ENCODE measurements at places on chromosomes 1 and 21.

- DNase-seq = no peak
Observed at GRCh38 chr1:228975238-228975907, 240.1 kb downstream of the RHOU start.

DNA sequence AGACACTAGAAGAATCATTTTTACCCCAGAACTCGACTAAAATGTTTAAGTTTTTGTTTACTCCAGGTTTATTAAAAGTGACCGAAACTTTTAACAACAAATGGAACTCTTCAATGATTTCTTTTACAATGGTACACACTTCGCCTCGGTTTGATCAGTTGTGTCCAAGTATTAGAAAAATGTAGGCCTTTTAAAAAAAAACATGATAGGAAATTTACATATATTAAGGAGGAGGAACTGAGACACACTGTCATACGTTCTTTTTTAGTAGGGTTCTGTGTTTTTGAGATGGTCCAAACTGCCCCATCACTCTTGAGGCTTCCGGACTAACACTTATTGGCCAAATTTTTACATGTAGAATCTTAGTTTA is 1.3 kb downstream of the PRDM2 start:
- DNase-seq = no peak

GRCh38 chr1:169098380-169098779 is 8.1 kb upstream of the ATP1B1 start:
- no peak for DNase-seq

DNA sequence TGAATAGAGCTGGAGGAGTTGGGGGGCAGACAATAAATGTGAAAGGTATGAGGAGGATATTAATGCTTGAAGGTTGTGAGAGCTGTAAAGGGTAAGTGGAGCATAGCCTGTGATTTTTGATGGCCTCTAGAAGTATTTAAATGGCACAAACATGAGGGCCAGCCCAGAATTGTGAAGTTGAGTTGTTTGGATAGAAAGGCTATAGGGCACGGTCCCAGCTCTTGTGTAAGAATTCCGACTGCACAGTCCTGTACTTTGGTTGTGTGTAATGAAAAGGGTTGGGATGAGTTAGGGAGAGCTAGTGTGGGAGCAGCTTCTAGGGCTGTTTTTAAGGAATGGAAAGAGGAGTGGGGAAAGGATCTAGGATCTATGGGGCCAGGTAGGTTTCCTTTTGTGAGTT is 665.5 kb downstream of the USP25 start:
- DNase-seq = no peak

DNA sequence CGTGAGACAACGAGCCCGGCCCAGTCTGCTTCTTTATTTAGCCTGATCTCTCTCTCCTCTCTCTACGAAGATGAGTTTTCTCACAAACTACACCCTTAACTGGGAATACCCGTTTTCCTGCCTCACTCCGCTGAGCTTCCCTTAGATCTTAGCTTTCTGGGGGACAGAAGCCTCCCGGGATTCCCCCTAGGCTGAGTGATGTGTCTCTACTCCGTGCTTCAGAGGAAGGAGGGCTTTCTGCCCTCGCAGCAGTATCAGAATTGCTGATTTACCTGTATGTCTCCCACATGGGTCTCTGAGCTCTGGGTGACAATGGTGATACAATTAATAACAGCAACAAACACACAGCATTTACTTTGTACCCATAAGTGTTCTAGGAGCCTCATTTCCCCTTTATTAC is 1.0 kb downstream of the ZBTB17 start:
- no peak for DNase-seq

GRCh38 chr1:218779341-218780100 is 394.2 kb upstream of the LYPLAL1 start:
- no peak for DNase-seq

- DNase-seq = no peak
Observed at GRCh38 chr1:160744199-160744851, 5.3 kb downstream of the SLAMF7 start.

DNA sequence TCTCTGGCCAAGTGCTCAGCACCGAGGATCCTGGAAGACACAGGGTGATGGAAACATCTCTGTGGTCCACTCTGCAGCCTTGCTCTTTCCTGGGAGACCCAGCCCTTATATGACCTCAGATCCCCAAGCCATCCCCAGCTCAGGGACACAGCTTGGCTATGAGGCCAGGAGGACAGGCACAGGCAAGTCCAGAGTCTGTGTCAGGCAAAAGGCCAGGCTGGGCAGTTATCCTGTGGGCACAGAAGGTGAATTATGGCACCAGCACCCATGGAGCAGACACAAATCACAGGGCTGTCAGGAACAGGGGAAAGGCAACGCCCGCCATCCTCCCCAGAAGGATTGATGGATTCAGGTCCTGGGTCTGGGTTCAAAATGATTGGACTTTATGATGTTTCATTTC is 52.1 kb upstream of the SCMH1 start:
- no peak for DNase-seq

DNA sequence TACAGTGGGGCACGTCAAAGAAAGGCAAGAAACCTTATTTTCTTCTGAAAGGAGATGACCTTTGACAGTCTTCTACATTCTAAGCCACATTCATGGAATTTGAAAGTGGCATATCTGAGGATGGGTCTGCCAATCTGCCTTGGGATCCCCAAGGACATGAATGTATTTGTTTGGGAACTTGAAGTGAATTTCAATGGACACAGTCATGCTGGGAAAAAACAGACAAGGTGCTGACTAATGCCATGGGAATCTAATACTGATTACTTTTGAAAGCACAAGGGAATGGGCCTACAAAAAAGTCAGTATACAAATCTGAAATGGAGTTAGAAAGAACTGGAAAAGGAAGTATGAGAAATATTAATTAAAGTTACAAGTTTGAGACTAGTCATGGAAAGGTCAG is 128.8 kb downstream of the KCNJ6 start:
- DNase-seq = no peak

DNA sequence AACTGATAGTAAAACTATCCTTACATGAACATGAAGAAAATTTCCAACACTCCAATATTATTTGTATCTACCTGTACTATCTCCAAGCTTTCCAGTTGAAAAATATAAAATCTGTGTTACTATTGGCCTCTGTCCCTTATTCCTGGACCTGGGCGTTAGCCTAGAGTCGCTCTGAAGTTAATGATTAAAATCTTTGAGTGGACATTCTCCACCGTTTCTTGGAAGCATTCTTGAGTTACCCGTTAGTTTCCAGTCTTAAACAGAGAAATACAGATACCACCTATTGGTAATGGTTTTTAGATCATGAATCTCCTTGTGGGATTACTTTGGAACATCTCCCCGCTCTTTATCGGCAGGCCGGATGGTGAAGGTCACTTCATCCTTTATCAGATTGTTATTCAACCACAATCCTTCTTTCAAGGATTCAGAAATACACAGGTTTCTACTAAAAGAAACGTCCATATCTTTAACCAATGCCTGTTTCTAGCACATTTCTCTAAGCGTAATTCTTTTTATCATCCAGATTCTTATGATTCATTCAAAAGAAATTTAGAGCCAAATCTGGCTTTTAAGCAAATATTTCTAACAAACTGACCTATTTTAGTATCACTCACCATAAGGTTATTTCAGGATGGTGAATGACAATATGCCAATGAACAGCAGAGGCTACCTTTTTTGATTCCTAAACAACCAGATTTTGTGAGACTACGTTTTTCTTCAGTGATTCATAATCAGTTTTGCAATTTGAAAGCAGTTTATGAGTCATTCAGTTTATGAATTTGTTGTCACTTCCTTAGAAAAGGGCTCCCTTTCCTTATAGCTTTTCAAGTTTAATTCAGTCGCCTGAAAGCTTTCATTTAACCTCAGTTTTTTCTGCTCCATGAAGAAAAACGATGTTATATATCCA is 70.2 kb upstream of the ERRFI1 start:
- no peak for DNase-seq

- DNase-seq = no peak
Observed at GRCh38 chr1:203188686-203189232, 2.3 kb upstream of the CHI3L1 start.

DNA sequence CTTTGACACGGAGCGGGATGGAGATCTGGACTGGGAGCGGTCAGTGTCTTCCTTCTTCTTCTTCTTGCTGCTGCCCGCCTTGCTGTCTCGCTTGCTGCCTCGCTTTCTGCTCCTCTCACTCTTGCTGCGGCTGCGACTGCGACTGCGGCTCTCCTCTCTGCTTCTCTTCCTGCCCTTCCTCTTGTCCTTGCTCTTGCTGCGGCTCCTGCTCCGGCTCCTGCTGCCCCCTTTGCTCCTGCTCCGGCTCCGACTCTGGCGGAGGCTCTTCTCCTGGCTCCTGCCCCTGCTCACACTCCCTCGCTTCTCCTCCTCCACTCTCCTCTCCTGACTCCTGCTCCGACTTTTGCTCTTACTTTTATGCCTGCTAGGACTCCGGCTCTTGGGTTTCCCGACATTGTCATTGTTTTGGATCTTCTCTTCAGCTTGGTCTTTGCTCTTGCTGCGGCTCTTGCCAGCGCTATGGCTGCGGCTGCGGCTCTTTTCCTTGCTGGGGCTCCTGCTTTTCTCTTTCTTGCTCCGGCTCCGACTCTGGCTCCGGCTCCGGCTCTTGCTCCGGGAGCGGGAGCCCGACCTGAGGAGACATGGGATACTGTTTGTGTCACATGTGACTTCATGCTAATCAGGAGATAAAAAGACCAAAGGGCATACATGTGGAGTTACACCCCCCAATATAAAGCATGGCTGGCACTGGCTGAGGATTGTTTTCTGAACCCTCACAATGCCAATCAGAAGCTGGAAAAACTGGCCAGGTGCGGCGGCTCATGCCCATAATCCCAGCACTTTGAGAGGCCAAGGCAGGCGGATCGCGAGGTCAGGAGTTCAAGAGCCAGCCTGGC is 25.2 kb upstream of the TMEM200B start:
- no peak for DNase-seq

GRCh38 chr1:29196863-29197589 is 15.3 kb upstream of the SRSF4 start:
- DNase-seq = no peak

- DNase-seq = no peak
Observed at GRCh38 chr1:26677306-26678115, 18.3 kb upstream of the ARID1A start.

DNA sequence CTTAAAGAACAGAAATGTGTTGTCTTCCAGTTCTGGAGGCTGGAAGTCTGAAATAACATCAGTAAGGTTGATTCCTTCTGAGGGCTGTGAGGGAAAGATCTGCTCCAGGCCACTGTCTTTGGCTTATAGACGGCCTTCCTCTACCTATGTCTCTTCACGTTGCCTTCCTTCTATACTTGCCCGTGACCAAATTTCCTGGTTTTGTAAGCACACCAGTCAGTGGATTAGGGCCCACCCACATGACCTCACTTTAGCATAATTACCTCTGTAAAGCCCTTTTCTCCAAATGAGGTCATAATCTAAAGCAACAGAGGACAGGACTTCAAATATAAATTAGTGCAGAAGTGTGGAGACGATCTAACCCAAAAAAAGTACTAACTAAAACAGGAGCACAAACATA is 231.6 kb downstream of the NRIP1 start:
- no peak for DNase-seq

GRCh38 chr1:152061952-152062351 is 25.1 kb upstream of the S100A11 start:
- DNase-seq = no peak

- no peak for DNase-seq
Observed at GRCh38 chr1:18142471-18142870, 34.9 kb downstream of the IGSF21 start.

DNA sequence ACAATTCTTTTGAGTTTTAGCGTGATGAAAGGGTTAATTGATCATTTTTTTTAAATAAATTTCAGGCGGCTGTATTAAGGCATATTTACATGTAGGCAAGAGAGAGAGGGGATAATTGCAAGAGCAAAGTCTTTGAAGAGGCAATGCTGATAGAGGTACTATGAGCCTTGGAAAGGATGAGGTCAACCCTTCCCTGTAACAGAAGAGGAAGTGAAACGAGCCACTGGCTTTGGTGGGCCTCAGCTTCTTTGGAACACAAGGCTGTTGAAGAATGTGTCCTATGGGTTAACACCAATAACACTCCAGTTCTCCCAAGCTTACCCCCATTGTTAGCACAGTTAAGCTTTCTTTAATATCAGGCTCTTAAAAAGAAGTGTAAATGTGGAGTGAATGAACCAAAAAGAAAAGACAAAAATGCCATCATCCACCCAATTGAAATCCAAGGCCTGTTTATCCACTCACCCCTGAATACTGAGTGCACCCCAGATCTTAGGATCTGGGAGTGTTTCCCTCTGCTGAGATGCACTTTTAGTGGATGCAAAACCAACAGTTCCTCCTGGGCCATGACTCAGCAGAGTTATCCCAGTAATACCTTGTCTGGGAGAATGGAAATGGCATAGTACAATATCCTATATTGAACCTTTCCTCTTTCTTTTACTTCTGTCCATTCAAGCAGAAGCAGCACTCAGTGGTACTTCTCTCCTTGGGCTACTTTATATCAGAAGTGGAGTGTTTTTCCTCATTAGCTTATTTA is 216.4 kb downstream of the SLC44A5 start:
- DNase-seq = no peak

GRCh38 chr1:237341391-237341790 is 299.4 kb downstream of the RYR2 start:
- no peak for DNase-seq

DNA sequence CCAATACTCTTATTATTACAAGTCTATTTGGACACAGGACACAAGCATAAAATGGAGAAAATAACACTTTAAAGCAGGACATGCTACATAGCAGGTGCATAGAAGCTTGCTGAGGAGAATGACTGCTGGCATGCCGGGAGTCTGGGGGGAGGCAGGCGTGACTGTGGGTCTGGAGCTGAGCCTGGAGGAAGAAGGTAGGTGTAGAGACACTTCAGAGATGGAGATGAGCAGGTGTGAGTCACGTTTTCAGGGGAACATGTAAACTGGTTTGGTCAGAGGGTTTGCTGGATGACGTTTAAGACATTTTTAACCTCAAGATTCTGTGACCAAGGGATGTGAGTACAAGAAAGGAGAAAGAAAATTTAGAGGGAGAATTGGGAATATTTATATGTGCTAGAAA is 24.5 kb downstream of the OSCP1 start:
- no peak for DNase-seq

DNA sequence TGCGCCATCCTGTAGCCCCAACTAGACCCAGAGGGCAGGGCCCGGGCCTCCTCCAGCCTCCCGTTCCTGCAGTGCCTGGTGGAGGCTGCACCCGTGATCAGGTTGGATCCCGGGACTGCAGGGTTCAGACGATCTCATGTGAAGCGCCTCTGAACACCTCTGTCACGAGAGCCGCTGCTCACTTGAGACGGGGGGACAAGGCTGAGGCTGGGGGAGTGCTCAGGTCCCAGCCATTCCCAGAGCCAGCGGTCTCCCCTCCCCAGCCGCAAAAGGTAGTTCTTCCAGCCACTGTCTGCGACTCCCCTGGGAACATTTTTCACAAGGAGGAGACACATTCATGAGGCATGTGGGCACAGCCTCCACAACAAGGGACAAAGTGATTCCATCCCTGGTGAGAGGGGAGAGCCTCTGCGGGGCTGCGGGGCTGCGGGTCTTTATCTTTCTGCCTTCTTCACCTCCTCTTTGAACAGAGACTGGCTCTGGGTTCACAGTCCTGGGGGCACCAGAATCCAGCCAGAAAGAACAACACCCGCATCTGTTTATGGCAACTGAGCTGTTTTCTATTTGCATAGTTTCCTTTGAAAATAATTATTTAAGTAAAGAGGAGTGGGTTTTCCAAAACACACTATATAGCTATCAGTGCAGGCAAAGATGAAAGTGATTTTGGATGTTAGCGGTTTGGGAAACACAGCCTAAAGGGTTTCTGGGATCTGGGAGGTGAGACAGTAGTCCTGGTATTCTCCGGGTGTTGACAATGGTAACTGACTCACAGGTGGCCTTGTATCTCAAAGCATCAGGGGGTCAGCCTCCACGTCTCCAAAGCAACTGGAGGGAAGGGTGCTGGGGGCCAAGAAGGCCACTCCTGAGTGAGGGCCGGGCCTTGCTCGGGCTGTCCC is 13.0 kb upstream of the LDLRAP1 start:
- DNase-seq = no peak

All from NCI-H1930 (cell line).